A549 (cell line): ENCODE measurements at places on chromosomes 6 and 20. TPM values are rescaled to one million over a fixed set of nuclear protein-coding genes. Genes with fewer than 3 reads are reported as not detected.
A peak's percentile ranks its signal among the peaks of the same experiment; 100 is the strongest.

The CCN6 gene
- polyA plus RNA-seq, result not detected in 3 replicates

DNA sequence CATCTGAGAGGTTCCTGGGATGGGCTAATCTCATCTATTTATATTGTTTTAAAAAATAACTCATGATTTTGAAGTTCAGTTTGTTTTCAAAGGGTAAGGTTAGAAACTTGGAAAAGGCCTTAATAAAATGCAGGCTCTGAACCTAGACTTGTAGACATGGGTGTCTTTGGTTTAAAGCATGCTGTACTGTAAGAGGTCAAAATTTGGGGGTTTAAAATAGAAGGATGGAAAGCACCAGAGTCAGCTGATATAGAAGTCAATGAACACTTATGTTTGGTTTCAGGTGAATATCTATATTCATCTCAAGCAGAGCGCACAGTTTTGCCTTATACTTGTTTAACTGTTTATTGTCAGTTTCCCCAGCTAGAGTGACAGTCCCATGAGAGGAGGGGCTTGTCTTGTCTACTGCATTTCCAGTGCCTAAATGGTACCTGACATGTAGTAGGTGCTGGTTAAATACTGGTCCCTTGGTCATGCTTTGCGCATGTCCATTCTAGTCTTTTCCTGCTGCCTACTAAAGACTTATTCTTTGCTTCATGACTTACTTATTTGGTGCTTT is 112.3 kb upstream of the DTNBP1 start:
- no peak for DNase-seq

DNA sequence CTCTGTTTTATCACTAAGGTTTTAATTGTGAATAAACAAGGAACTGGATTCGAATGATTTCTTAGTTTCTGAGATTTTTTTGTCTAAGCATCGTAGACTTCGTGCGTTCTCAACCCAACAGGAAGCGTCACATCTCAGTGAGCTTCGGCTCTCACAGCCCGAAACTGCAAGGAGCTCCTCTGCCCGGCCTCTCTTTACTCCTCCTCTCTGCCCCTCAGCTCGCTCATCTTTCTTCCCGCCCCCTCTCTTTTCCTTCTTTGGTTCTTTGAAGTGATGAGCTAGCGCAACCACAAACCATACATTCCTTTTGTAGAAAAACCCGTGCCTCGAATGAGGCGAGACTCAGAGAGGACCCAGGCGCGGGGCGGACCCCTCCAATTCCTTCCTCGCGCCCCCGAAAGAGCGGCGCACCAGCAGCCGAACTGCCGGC is 480 bp upstream of the NT5E start:
- DNase-seq, result peak; percentile 28

The OR2H2 gene
- not detected in 3 replicates for polyA plus RNA-seq

DNA sequence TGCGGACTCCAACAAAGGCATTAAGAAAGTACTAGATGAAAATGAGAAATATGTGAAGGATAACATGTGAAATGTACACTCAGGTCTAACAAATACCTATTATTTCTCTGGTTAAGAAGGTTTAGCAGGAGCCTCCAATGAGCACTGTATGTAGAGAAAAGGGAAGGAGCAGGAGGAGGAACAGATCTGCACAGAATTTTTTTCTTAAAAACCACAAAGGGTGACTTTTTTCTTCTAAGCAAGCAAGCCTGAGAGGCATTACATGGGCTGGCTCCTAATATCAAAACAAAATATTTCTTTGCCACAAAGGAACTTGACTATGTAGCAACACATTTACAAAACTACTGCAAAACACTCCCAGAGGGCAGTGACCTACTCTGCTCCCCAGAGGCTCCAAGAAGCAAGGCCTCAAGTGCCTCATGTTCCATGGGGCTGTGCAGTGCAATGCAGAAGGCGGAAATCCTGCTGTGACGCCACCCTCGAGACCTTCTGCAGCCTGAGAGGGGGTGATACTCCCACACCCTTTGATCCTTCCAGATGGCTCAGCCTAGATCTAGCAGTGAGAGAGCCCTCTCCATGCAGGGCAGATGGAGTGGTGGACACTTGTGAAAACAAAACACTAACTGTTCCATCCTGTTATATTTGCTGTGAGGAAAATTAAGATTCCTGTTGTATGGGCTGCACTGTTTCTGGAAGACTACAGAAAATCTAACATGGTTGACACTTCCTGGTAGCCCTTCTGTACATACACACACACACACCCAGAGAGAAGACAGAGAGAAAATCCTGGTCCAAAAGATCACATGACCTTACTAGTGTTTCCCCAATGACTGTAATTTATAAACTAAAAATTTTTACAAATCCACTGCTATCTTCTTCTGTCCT is 36.0 kb upstream of the SMIM29 start:
- DNase-seq, result no peak

GRCh38 chr20:48246061-48246790 is 460.9 kb upstream of the SULF2 start:
- DNase-seq, result no peak

The LINC00237 gene
- polyA plus RNA-seq, result not detected in 3 replicates

GRCh38 chr6:126551832-126552231 is 211.9 kb downstream of the CENPW start:
- DNase-seq, result no peak

GRCh38 chr6:109961611-109962041 is 16.5 kb upstream of the GPR6 start:
- DNase-seq, result no peak

The PRDM1 gene
- polyA plus RNA-seq, result 2.5 to 3.0 TPM (median 2.6 TPM) in 3 replicates

GRCh38 chr20:63542031-63542559 is 4.9 kb upstream of the PTK6 start:
- no peak for DNase-seq

DNA sequence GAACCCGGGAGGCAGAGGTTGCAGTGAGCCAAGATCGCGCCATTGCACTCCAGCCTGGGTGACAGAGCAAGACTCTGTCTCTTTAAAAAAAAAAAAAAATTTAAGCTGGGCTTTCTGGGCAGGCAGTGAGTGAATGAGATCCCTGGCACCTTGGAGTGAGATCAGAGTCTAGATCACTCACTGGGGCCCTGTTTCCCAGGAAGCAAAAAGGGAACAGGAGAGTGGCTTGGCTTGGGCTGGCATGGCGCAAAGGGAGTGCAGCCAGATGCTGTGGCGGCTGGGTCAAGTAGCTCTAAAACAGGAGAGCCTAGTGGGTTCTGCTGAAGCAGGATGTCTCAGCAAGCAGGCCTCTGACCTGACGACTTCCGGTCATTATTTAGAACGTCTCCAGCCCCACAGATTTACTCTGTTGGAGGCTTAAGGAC is 10.4 kb downstream of the PLCG1 start:
- no peak for DNase-seq

The LPA gene
- not detected in 3 replicates for polyA plus RNA-seq

GRCh38 chr6:26272171-26272637 is 92.8 kb upstream of the BTN3A2 start:
- DNase-seq, result no peak

The PRL gene
- polyA plus RNA-seq, result not detected in 3 replicates

GRCh38 chr6:12286373-12287110 is 3.6 kb upstream of the EDN1 start:
- no peak for DNase-seq

The EFCAB8 gene
- not detected in 3 replicates for polyA plus RNA-seq

GRCh38 chr6:129426343-129426742 is 283.6 kb downstream of the ARHGAP18 start:
- no peak for DNase-seq

GRCh38 chr20:12098421-12098820 is 180.7 kb downstream of the BTBD3 start:
- no peak for DNase-seq

GRCh38 chr6:116456106-116456505 is 5.1 kb upstream of the CALHM6 start:
- DNase-seq, result no peak

GRCh38 chr6:164057876-164058275 is 643.4 kb downstream of the QKI start:
- no peak for DNase-seq

GRCh38 chr6:13814176-13814937 is at the start of gene MCUR1:
Gene MCUR1, minus strand, starts transcription at chr6:13814557. Its CDS starts 128 bp downstream, at chr6:13814429.
- DNase-seq, result peak; percentile 60

The CRISP3 gene
- not detected in 3 replicates for polyA plus RNA-seq

DNA sequence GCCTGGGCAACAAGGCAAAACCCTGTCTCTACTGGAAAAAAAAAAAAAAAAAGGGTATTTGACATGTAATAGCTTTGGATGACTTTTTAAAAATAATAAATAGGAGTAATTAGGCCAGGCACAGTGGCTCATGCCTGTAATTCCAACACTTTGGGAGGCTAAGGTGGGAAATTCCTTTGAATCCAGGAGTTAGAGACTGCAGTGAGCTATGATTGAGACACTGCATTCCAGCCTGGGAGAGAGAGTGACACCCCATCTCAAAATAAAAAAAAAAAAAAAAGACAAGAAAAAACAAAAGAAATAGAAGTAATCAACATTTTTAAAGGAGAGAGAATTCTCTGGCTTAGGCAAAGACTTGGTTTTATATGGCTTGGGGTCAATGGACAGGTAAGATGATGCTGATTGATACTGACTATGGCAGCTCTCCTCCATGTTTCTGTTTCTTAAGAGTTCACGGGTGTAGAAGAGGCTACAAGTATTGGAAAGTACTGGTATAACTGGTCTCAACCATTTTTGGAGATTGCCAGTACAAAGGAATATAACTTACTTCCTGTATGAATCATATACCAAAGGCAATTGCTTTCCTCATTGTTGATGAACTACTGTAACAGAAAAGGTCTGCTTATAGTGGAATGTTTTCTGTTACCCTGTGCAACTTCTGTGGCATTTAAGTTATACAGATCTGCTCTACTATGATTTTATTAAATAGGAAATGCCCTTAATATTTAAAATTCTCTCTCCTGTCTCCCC is 10.1 kb downstream of the MAP3K5 start:
- DNase-seq, result no peak

The CRYBG1 gene
- polyA plus RNA-seq, result 0.37 to 0.59 TPM (median 0.41 TPM) in 3 replicates

- no peak for DNase-seq
Measured at GRCh38 chr6:13559968-13560650, 14.3 kb upstream of the SIRT5 start.

The CPXM1 gene
- polyA plus RNA-seq, result not detected in 3 replicates

DNA sequence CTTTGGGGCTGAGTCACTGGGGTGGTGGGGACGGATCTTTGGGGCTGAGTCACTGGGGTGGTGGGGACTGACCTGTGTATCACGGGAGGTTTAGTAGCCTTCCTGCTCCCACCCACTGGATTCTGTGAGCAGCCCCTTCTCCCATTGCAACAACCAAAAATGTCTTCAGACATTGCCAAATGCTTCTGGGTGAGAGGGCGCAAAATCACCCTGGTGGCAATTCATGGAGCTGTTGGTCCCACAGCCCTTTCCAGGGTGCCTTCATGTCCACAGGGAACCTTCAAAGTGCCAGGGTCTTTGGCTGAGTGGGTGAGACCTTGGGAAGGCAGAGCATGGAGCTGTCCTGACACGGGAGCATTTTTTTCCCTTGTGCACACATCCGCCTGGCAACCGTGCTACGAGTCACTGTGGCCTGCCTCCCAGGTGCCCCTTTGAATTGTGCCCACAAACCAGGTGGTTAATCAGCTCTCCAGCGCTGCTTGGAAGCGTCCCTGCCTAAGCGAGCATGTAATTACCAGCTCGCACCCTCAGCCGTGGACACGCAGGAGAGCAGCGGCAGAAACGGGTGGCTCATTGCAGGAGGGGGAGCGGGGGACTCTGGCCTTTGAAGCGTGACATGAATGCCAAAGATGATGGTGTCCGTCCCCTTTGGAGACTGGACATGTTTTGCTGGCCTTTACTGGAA is 27.4 kb upstream of the APCDD1L start:
- no peak for DNase-seq

DNA sequence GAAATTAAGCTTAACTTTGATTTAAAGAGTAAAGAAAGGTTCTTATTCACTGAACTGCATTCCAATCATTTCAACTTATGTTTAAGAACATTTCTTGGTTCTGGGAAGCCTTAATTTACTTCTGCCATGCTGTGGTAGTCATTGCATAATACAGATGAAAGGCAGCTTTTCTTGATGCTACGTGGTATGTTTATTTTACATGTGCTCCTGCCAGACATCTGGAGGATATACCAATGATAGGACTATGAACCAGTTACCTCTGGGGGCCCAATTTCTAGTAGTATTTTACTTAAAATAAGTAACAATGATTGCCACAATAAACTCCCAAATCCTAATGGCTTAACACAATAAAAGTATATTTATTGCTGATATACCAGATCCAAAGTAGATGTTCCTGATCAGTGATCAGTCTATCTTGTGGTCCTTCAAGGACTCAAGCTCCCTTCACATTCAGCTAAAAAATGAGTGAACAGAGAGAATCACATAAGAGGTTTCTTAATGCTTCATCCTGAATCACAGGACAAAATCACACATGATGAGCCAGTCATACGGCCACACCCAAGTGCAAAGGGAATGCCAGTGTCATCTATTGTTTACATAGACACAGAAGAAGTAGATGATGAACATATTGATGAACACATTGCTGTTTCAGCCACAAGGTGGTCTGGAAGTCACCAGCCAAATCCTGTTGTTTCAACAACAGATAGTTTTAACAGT is 56.5 kb upstream of the CCN2 start:
- peak; percentile 27 for DNase-seq

- no peak for DNase-seq
Measured at GRCh38 chr6:114543696-114544095, 200.9 kb upstream of the HS3ST5 start.

DNA sequence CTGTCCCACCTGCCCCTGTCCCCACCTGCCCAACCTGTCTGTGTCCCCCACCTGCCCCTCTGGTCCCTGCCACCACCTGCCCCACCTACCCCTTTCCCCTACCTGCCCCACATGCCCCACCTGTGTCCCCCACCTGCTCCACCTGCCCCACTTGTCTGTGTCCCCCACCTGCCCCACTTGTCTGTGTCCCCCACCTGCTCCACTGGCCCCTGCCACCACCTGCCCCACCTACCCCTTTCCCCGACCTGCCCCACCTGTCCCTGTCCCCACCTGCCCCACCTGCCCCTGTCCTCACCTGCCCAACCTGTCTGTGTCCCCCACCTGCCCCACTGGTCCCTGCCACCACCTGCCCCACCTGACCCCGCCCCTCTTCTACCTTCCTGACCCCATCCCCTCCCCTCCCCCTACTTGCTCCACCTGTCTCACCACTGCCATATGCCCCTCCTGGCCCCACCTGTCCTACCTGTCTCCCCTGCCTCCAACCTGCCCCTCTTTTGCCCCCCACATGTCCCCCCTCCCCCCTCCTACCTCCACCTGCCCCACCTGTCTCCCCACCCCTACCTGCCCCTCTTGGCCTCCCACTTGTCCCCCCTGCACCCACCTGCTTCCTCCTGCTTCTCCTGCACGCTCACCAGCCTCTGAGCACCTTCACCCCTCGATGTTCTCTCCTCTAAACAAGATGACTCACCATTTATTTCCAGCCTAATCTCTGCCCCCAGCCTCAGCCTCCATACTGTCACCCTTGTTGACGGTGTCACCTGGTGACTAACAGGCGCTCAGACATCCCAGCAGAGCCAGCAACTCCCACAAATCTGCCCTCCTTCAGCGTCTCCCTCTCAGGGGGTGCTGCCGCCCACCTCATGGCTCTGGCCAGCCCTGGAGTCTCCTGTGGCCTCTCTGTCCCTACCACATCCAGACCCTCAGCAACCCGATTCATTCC is 5.6 kb upstream of the MYT1 start:
- no peak for DNase-seq
